GM04504 (cell line): ENCODE measurements at places on chromosomes 7 and 10.

- no peak for DNase-seq
Measured at GRCh38 chr10:103666087-103666761, 172.7 kb downstream of the NEURL1 start.

GRCh38 chr10:125817337-125817946, 5.6 kb downstream of the UROS start:
- DNase-seq, result no peak

GRCh38 chr7:14137676-14138075, 148.2 kb upstream of the ETV1 start:
- no peak for DNase-seq

DNA sequence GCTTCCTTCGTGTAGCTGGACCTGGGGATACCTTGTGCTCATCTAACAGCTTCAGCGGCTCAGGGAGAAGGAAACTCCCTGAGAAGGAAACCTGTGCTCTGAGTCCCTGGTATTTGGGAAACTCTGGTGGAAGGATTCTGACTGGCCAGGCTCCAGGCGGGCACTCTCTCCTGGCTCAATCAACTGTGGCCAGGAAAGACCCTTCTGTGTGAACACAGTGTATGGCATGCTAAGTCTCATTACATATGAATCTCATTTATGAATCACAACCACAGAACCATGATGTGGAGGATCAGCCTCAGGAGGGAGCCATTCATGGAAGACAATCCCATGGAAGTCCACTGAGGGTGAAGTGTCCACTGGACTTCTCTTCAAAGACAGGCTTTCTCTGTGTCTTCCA, 20.9 kb downstream of the NPS start:
- no peak for DNase-seq

DNA sequence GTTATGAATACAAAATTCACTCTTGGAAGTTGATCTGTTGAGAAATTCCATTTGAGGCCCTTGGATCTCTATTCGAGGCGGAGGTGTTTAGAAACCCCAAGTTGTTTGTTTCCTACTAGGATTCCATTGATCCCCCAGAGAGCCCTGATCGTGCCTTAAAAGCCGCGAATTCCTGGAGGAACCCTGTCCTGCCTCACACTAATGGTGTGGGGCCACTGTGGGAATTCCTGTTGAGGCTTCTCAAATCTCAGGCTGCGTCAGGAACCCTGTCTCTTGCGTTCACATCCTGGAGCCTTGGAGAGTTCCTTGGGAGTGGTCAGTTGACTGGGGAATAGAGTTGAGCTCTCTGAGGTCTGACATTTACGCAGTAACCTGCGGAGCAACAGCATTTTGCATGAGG, 1.2 kb downstream of the CFAP69 start:
- DNase-seq, result no peak

GRCh38 chr7:49396229-49396628, 377.2 kb upstream of the VWC2 start:
- no peak for DNase-seq

GRCh38 chr10:97463363-97464132, 17.6 kb downstream of the ZDHHC16 start:
- DNase-seq, result peak; percentile 73

DNA sequence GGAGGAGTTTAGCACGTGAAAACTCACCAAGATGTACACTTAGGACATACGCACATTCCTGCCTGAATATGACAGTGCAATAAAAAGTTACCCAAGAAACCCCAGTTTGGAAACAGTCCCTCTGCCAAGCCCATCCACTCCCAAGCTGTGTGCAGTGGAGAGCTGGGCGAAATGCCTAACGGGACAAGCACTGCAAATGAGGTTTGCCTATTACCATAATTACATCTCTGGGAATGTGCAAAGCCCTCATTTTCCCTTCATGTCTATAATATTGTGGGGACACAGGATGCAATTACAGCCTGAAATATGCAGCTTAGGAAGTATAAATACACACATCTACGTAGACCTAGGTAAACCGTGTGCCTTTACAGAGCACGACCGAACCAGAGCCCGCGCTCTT, 117.5 kb downstream of the PLXNA4 start:
- no peak for DNase-seq

DNA sequence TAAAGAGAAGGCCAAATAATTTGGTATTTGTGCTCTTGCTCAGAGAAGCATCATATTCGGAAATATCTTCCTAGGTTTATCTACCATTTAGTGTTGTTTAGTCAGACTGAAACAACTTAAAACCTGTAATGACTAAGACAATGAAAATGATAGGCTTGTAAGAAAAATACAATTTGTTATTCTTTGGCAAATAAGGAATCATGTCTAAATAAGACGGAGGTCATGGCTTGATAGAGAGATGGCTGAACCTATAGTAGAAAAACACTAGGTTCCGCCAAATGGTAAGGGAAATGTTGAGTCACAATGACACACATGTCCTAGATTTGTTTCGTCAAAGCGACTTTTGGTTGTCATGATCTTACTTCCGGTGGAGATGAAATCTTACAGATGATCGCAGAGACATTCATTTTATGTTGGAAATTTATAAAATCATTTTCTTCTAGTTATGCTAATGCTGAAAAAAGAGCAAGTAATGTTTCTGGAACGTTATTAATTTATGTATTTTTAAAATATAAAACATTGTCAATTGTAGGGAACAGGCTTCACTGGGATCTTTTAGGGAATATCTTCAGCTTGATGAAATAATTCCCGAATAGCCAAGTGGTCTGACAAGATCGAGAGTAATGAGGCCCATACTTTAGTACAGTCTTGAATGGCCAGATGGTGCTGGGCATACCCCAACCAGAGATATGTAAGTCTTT, 1.0 kb downstream of the SRGN start:
- DNase-seq, result no peak

GRCh38 chr10:19904202-19904661, 88.0 kb downstream of the PLXDC2 start:
- DNase-seq, result no peak

- no peak for DNase-seq
Measured at GRCh38 chr7:96827701-96828100, 118.1 kb upstream of the SEM1 start.

DNA sequence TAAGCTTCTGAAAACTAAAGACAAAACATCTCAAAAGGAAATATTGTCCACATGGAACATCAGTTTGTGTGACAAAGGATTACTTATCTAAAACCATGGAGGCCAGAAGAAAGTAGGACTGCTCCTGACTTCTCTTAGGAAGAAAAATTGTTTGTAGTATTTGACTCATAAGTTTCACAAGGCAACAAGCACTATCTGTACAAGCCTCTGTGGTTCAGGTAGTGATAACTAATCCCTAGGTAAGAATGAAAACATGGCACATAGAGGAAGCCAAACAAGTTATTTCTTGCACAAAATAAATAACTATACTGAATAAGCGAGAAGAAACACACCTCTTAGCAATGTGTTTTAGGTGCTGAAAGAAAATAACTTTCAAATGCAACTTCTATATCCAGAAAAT, 30.3 kb downstream of the TFPI2 start:
- no peak for DNase-seq

- no peak for DNase-seq
Measured at GRCh38 chr10:60384011-60384410, 5.7 kb downstream of the ANK3 start.

DNA sequence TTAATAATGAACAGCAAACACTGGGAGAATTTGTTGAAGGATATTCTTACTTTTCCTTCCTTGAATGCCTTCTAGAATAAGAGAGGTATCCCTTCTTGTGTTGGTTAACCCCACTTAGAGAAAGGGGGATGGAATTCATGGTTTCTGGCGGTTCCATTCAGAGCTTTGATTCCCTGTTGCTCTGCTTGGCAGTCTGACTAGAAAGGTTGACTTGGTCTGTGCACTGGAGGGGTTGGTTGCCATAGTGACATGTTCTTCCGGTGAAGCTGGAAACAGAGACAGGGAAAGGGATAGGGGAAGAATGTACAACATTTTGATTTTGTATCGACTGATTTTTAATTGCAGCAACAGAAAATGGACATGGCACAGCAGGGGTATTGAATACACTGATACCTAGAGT, 2.5 kb downstream of the TMEM178B start:
- DNase-seq, result no peak

GRCh38 chr10:109886781-109887140, 36.5 kb downstream of the XPNPEP1 start:
- DNase-seq, result no peak

DNA sequence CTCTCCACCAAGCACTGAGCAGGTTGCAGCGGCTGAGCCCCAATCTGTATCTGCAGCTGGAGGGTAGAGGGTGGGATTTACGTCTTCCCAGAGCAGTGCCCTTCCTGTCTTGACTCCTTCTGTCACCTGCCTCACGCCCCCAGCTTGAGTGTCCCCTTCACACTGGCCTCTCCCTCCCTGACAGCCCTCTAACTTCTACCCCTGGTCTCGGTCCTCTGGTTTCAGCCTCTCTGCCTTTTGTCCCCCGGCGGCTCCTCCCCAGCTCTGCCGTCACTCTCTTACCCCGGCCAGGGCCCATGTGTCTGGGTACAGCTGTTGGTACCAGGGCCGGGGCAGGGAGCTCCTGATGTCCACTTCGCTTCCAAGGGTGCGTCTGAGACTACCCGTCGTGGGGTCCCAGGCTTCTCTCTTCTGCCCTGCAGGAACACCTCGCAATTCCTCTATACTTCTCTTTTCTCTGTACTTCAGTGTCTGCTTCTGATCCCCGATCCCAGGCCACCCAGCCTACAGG, 654 bp downstream of the MUC3A start:
- no peak for DNase-seq

DNA sequence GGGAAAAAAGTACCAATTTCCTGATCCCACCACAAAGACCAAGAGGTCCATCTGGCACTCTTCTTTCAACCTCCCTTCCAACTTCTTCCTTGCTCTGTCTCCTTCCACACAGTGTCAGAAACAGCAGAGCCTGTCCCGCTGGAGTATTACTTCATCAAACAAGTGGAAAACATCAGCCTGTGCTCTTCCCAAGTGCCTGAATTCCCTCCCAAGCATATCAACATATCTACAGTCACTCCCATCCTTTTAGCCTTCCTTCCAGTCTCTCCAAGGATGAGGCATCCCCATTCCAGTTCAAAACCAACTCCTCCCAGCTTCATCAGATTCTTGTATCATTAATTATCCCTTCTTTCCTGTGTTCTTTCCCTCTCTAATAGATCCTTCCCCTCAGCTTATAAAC, 1.7 kb upstream of the NOC3L start:
- DNase-seq, result no peak

GRCh38 chr7:97117035-97117371, 495 bp upstream of the SDHAF3 start:
- no peak for DNase-seq

GRCh38 chr7:11343818-11344413, 370.2 kb downstream of the PHF14 start:
- DNase-seq, result peak; percentile 20

GRCh38 chr7:31133497-31133896, 81.4 kb downstream of the ADCYAP1R1 start:
- DNase-seq, result no peak

DNA sequence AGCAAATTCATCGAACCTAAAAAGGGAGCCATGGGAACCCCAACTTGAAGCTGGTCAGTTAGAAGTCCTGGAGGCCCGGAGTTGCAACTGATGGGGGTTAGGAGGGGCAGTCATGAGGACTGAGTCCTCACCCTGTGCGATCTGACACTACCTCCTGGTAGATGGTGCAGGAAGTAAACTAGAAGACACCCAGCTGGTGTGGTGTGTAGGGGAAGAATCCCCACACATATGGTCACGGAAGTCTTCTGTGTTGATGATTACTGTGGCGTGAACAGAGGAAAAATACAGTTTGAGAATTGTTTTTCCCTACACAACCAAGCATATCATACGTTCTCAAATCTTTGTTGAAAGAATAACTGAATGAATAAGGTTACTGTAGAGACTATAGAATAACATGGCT, 164.6 kb upstream of the KCTD7 start:
- no peak for DNase-seq

DNA sequence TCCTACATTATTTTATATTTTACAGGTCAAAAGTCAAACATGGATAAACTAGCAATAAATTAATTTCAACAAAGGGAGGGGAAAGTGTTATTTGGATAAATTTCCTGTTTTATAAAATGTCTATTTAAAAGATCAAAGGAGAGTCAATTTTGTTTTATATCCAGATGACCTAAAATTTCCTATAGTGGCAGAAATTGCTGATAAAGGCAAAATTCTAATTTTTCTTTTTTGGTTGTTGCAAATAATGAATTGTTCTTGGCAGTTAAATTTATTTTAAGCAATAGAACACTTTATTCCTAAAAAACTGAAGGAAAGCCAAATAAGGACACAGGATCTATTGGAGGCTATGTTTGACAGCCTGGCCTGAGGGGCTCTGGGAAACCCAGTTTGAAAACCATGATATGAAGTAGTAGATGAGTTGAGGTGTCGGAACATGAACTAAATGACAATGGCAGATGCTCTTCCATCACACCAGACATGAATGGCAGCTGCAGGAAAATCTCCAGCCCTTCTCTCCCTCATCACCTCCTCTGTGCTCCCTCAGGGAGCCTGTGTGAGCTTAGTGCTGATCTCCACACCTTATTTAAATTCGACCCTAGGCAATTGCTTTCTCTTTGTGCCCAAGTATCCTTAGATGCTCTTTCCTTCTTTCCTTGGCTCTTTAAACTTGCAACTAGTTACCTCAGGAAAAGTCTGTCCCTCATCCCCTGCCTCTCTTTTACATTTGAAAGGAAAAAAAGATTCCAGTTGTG, 395.0 kb downstream of the THSD7A start:
- DNase-seq, result no peak

DNA sequence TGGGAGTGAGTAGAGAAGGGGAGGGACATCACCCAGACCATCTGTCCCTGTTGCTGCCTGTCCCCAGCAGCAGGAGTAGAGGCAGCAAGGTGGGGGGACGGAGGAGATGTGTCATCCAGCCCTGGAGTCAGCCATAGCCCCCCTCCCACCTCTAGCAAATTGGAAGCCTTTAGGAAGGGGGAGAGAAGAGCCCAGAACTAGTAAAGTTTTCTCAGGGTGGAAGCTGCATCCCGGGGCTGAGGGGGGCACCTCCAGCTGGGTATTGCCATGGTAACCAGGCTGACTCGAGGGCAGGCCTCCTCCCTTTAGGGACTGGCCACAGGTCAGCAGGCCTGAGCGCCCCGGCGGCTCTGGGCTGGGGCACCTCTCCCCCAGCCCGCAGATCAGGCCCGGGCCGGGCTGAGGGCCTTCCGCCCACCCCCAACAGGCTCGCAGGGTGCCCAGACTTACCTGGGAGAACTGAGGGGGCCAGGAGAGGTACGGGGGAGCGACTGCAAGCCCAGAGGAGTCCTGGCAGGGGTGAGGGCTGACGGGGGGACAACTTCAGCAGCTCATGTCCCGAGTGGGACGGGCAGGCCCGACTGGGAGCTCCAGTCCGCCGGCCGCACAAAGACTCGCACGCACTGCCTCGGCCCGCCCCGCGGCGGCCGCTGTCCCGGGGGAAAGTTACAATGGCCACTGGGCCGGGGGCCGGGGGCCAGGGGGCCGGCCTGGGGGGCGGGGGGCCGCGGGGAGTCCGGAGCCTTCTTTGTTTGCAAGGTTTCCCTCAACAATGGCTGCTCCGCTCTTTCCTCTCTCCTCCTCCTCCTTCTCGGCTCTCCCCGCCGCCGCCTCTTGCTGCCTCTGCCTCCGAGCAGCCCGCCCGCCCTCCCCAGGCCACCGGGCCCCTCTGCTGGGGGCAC, 6.0 kb downstream of the LDB1 start:
- DNase-seq, result no peak
